Gastrocnemius medialis (tissue), 4 donors: ENCODE measurements at places on chromosomes 13 and 19.

- no peak for DNase-seq
Observed at GRCh38 chr13:21967871-21968270, 297.0 kb downstream of the FGF9 start.

- peak; percentile 92 for DNase-seq
Observed at GRCh38 chr19:10501971-10502523, 1.1 kb downstream of the KEAP1 start.

- no peak for DNase-seq
Observed at GRCh38 chr13:21639561-21639960, 31.3 kb upstream of the FGF9 start.

- DNase-seq = no peak
Observed at GRCh38 chr19:7562646-7563393, 27.3 kb downstream of the PNPLA6 start.

DNA sequence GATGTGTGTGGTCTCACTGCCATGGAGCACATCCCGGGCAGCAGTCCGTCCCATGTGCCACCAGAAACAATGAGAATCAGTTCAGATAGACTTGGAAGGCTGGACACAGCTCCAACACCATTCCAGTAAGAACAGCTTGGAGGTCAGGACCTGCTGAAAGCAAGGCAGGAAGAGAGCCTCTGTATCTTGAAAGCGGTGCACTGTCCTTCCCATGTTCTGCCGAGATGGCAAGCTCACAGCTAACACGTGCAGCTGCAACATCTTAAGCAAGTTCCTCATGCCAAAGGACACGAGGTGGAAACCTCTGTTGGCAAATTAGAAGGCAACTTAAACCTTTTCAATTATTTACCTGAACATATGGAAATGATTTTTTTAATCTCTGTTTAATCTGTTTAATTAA is 175.4 kb downstream of the DLEU7 start:
- DNase-seq = no peak

GRCh38 chr13:81197483-81197882 is 856.6 kb upstream of the SPRY2 start:
- DNase-seq = no peak
